ENCODE measurements at places on chromosomes 1 and 21.

GRCh38 chr1:183911285-183911684, 106.4 kb downstream of the RGL1 start:
- DNase-seq = no peak

GRCh38 chr21:28604946-28605537, 387.6 kb downstream of the LTN1 start:
- DNase-seq = no peak

DNA sequence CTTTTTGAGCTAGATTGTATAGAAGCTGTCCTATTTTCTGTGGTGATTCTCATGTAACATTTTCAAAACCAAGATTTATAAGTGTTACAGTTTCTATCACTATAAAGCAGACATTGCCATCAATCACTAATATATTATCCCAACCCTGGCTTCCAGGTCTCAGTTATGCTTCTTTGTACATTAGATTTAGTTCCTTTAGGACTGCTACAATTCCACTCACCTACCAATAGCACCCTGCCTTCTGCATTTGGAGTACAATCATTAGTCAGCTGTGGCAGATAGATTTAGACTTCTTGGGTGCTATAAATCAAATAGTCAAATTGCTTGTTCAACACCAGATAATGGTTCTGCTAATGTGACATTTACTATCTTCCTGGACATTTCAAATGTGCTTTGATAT, 281.6 kb downstream of the BRINP3 start:
- DNase-seq = no peak

GRCh38 chr1:180837020-180837419, 75.7 kb upstream of the KIAA1614 start:
- no peak for DNase-seq

- no peak for DNase-seq
Observed at GRCh38 chr1:26474818-26475217, 2.6 kb downstream of the HMGN2 start.

GRCh38 chr21:18917622-18918021, 514.0 kb upstream of the TMPRSS15 start:
- DNase-seq = no peak

DNA sequence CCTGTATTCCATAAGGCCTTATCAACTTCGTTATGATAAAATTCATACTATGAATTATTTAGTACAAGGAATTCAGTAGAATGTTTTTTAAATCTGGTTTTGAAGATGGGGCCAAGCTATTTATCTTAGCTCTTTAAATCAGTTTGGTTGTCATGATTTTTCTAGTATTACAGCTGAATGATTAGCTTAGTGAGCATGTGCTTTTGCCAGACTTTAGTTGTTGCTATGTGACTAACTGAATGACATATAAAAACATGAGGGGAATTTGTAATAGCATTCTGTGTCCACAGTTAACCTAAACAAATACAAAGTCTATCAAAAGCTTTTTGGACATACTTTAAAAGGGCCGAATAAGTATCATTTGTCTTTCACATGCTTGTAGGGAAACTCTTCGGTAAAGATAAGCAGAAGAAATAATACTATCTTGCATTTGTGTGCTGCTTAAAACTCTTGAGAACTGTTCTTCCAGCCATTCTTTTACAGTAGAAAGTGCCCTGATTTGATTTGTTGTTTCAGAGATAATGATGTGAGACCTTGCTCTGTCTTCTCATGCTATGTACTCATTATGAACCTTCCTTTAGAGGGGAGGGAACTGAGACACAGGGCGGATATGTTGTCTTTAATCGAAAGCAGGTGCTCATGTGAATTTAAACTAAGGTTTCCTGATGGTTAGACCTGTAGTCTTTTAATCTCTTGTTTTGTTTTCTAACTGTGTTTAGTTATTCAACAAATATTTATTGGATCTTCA, 18.8 kb downstream of the NEK7 start:
- no peak for DNase-seq

DNA sequence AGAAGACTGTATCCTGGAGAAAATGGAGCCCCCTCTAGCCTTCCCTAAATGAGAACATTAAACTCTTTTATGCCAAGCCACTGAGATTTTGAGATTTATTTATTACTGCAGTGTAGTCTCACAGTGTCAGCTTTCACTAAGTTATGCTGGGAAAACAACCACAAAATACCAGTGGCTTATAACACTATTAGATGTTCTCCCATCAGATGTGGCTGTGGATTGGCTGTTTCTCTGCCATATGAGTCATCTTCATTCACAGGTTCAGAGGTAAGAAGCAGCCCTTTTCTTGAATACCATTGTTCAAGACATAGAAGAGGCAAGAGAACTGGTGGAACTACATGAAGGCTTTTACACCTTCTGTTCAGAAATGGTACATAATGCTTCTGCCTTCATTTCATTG, 32.1 kb upstream of the ST6GALNAC5 start:
- DNase-seq = no peak

DNA sequence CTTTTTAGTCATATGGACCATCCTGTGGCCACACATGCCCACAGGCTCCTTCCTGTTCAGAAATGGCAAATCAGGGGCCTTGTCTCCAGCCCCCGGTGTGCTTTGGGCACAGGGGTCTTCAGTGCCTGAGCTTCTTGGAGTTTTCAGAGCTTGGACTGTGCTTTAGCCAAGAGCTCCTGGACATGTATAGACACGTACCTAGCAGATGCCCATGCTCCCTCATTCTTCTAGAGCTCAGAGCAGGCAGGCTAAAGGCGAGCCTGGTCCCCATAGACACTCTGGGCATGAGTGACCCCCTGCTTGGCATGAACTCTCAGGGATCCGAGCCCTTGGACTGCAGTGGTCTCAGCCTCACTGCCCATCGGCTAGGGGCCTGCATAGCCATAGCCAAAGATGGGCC, 106.8 kb downstream of the EPHB2 start:
- no peak for DNase-seq

- no peak for DNase-seq
Observed at GRCh38 chr1:1058088-1058905, 15.8 kb downstream of the RNF223 start.

Measured in left forelimb (tissue), 1 donor.